GM03348 (cell line): ENCODE measurements at places on chromosomes 2 and 18.

- no peak for DNase-seq
Measured at GRCh38 chr2:176601066-176601465, 331.8 kb downstream of the MTX2 start.

DNA sequence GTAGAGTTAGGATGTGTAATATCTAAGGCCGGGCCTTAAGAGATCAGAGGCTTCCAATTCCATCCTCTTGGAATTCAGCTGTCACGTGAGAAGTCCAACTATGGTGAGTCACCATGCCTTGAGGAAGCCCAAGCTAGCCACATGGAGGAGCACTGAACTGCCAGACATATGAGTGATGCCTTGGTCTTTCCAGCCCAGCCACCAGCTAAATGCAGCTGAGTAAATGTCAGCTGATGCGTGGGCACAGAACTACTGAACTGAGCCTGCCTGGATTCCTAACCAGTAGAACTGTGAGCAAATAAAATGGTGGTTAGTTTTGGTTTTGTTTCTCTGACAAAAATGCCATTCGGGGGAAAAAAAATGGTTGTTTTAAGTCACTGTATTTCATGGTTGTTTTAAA lies 153.7 kb upstream of the SERTAD2 start:
- DNase-seq = peak; percentile 90

GRCh38 chr2:150608341-150608740 lies 120.9 kb upstream of the RND3 start:
- DNase-seq = no peak

GRCh38 chr18:38198526-38198925 lies 632.9 kb upstream of the CELF4 start:
- DNase-seq = no peak

DNA sequence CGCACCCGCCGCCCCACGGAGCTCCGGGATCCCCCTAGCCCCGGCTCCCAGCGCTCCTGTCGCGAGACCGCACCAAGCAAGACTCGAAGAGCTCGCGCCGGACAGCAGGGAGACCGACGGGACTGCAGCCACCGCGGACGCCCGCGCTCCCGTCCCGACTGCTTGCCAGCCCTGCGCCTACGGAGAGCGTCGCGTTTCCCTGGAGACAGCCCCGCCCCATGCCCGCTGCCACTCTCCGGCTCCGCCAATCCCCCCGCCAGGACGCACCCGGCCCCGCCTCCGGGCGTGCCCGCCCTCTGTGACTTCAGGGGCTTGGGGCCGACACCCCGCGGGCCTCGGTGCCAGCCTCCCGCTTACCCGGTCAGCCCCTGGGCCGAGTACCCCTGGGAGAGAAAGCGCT lies at the start of gene ANKMY1:
Gene ANKMY1, minus strand, starts transcription at position 181 of the 400 bp plus-strand sequence. CDS start 653 bp downstream, outside the sequence.
- DNase-seq = peak; percentile 96

- no peak for DNase-seq
Measured at GRCh38 chr2:167424803-167425755, 536.8 kb downstream of the XIRP2 start.

DNA sequence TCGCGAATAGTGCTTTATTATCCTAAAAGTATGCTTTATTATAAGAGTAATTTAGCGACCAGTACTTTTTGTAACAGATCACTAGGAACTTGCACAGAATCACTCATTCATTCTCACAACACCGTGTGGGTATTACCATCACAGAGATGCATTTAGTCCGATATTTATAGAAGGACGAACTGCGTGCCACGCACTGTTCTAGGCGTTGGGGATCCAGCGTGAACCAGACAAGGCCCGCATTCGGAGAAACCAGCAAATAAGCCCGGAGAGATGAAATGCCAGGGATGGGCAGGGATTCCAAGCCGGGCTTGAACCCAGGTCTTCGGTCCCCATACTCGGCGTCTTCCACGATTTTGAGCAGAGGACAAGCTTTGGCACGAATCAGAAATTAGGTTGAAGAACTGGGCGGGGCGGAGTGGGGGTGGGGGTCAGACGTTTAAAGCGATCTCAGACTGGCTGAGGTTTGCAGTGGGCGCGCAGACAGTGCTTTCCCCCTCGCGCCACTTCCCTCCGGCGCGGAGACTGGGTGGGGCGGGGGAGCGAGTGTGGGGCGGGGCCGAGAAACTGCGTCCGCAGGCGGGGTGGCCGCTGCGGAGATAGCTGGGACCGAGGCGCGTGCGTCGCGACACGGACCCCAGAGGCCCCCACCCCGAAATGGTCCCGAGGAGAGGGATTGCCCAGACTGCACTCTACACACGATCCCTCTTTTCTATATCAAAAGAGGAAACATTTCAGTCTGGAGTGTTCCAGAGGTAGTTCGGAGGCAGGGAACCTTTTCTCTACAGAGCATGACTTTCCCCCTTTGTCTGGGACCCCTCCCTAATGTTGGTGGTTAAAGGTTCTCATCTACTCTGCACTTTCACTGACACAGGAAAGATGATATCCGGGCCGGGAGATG lies 1.1 kb upstream of the CXCR4 start:
- DNase-seq = no peak

- no peak for DNase-seq
Measured at GRCh38 chr2:105231232-105231619, 10.3 kb upstream of the GPR45 start.

- peak; percentile 63 for DNase-seq
Measured at GRCh38 chr2:47119001-47119400, 36.1 kb downstream of the STPG4 start.

GRCh38 chr2:238761868-238762267 lies 86.0 kb upstream of the TWIST2 start:
- DNase-seq = peak; percentile 73

DNA sequence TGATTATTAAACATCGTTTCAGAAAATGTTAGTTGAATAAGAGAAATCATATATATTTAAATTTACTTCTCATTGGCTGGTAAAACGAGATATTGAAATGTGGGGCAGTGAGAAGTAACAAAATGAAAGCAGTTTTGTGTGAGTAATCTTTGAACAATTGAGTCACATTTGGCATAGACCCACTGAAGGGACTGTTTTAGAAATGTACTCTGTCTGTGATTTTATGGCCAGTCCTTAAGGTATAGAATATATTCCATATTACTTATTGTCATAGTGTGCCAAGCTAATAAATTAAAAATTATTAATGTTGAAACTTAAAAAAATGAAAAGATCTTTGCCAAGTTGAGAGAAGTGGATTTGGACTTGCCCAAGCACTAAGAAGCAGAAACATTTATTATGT lies 222.4 kb upstream of the COL3A1 start:
- no peak for DNase-seq

DNA sequence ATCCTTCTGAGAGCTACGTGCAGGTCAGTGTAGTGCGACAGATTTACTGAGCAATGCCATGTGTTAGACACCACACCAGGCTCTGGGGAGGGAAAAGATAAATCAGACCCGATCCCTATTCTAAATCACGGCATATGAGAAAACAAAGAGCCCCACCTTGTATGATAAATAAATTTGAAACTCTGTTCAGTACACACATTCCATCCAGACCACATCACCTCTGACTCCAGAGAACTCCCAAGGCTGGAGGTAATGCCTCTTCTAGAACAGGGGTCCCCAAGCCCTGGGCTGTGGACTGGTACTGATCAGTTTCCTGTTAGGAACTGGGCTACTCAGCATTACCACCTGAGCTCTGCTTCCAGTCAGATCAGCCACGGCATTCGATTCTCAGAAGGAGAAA lies 77.3 kb downstream of the QPCT start:
- DNase-seq = peak; percentile 27

DNA sequence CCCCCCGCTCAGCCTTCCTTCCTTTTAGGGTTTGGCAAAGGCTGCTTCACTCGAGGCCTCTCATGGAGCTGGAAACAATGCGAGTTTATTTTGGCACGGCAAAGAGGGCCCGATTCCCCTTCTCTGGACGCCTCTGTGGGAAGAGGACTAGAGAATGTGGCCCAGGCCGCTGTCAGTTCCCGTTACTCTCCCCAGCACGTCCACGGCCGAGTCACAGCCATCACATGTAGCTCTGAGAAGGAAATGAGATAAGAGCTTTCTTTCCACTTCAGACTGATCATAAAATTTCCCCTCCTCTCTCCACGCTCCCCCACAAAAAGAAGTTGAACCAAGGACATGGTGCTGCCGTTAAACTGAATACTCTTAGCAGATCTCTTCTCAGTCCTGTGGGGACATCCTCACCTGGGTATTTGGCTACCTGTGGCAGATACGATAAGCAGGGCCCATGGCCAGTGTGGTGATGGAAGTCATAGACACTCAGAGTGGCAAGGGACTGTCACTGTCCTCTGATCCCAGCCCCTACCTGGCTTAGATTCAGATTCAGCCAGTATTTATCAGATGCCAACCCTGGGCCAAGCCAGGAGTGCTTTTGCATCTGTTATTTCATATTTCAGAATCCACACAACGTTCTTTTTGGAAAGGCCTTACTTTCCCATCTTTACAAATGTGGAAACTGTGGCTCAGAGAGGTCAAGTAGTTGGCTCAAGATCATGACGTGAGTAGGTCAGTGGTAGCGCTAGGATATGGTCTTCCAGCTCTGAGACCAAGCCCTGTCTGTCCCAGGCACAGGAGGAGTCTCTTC lies 101.2 kb downstream of the MCFD2 start:
- DNase-seq = peak; percentile 56

DNA sequence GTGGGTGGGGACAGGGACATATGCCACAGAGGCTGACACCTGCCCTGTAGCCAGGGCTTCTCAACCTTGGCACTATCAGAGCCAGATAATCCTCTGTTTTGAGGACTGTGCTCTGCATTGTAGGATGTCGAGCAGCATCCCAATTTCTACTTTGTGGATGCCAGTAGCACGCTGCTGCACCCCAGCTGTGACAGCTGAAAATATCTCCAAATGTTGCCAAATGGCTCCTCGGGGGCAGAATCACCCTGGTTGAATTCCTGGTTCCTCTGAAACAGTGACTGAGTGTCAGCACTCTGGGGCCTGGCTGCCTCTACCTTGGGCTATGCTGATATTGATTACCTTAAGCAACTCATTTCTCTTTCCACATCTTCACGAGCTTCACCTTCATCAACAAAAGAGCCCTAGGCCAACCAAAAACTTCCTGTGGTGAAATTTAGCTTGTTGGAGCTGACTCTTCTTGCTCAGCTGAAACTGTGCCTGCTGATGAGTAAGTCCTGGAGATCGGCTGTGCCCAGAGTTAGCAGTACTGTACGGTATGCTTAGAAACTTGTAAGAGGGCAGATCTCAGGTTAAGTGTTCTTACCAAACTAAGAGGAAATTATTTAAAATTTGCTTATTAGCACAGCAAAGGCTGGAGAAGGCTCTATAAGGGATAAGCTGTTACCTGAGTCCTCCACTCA lies 138.1 kb downstream of the SEPTIN10 start:
- DNase-seq = peak; percentile 75

GRCh38 chr2:166610180-166610912 lies 116.3 kb upstream of the SCN7A start:
- DNase-seq = peak; percentile 12

DNA sequence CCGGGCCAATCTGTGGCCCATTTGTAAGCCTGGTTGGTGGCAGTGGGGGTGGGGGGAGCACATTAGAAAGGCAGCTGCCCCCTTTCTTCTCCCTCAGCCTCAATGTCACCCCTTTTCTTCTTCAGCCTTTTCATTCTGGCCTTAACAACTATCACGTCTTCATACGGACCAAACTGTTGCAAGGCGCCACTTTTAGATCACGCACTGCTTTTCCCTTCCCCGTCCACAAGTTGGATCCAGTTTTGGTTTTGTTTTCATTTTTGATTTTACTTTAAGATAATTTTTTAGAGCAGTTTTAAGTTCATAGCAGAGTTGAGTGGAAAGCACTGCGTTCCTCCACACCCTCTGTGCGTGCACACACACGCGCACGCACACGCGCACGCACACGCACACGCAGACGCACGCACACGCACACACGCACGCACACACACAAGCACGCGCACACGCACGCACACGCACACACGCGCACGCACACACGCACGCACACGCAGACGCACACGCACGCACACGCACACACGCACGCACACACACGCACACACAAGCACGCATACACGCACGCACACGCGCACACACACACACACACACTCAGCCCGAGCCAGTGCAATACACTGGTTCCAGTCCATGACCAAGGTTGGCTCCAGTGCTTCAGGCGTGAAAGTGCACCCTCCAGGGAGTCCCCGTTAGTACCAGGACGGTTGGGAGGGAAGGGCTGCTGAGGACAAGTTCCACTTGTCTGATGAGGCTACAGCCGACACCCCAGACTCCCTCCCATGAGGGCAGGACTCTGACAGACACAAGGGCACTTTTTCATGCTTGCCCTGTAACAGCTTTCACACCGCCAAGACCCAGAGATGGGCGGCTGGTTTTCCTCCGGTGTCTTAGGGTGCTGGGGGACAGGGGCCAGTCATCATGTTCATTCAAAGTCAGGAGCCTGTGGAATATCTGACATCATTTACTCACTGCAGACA lies 22.4 kb downstream of the FBLN7 start:
- no peak for DNase-seq

GRCh38 chr2:158323381-158323780 lies 133.2 kb downstream of the CCDC148 start:
- no peak for DNase-seq

DNA sequence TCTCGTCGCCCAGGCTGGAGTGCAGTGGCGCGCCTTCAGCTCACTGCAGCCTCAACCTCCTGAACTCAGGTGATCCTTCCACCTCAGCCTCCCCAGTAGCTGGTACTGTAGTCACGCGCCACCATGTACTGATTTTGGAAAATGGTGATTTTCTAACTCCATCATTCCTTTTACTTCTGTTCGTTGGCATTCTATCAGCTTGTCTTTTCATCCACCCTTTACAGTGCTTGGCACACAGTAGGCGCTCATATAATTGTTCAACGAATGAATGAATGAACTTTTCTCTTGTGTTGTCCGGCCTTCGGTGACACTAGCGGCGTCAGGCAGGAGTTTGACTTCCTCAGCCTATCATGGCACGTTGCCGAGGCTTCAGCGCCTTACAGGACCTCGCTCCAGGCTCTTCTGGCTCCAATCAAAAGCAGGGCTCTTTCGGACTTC lies 373 bp upstream of the MTHFD2 start:
- no peak for DNase-seq

DNA sequence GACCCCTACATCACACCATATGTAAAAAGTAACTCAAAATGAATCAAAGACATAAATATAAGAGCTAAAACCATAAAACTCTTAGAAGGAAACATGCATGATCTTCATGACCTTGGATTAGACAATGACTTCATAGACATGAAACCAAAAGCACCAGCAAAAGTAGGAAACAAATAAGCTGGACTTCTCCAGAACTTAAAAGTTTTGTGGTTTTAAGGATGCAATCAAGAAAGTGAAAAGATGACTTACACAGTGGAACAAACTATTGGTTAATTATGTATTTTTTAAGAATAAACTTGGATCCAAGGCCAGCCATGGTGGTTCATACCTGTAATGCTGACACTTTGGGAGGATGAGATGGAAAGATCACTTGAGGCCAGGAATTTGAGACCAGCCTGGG lies 150.2 kb downstream of the GALNT1 start:
- no peak for DNase-seq
